Ecto neural progenitor cell (in vitro differentiated cells): ENCODE measurements at places on chromosomes 12 and 14.

DNA sequence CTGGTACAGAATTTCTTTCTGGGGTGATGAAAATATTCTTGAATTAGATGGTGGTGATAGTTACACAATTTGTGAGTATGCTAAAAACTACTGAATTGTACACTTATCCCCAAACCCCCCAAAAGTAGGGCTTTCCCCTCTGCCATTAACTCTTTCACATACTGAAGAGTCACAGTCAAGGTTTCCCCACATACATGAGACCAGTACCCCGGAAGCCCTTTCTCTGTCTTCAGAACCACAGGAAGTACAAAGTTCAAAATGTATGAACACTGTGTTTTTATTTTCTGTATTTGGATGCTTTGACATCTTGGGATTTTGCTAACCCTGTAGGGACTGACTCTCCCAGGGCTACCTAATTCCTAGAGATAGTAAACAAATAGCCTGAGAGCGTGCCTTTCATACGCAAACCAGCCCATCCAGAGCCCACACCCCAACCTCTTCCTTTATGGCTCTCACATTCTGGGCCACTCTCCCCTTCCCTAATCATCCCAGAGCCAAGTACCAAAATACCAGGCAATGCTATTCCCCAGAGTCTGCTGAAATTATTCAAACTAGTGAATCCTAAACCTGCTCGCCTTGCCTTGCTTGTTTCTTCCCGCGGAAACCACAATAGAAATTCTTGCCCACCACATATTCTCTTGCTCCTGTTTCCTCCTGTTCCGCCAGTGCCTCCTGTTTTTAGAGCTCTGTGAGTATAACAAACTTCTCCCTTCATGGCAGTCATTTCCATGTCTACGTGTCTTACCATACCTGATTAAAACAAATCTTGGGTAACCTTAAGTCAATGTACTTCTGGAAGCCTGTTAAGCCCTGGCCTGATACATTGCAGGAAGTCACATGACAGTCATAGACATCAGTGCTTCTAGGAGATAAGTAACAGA lies 524.8 kb downstream of the FUT8 start:
- no peak for DNase-seq

DNA sequence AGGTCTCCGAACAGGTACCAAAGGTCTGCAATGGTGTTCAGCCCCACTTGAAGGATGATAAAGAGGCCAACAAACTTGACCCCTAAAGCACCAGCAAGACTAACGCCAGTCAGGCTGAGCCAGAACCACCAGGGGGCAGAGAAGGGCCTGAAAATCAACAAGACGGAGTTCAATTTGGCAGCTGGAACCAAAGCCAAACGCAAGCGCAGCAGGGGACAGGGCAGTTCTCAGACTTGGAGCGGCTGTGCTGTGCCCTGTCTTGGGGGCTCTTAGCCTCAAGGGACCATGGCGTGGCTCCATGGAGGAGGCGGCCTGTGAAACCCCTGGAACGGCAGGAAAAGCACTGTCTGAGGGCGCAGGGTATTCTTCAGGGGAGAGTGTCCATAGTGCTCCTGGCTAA lies 19.6 kb downstream of the POMT2 start:
- peak; percentile 80 for DNase-seq

DNA sequence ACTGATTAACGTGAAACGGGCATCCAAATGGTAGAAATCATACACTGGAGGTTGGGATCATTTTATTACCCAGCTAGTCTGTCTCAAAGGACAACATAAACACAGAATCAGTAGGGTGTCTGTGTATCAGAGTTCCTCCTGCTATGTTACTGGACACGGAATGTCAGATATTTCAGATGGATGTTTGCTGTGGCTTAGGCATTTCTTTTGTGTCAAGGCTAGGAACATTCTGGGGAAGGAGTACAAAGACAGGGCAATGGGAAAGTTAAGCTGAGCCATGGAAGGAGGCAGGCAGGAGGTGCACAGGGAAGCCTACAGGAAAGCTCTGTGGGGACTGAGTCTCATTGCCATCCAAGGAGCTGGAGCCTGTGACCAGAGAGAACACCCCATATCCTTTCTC lies 254.6 kb downstream of the C12orf75 start:
- DNase-seq = no peak

DNA sequence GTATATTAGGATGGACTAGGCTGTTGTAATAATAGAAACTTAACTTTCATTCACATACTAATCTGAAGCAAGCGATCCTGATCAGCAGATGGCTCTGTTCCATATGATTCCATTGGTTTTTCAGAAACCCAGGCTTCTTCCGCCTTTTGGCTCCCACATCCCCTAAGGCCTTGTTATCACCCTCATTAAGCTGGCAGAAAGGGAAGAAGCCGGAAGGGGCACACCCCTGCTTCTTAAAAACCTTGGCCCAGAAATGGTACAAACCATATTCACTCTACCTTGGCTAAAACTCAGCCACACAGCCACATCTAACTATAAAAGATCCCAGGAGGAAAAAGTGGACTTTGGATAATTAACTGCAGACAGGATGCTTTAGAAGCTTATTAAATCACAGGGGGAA lies 329.2 kb downstream of the PCNX1 start:
- DNase-seq = no peak
